Fibroblast of skin of abdomen (primary cell): ENCODE measurements at places on chromosomes 2 and 18.

- no peak for DNase-seq
Observed at GRCh38 chr2:19746611-19747309, 155.0 kb downstream of the TTC32 start.

GRCh38 chr2:168802859-168803725, 655 bp downstream of the NOSTRIN start:
- DNase-seq = no peak

DNA sequence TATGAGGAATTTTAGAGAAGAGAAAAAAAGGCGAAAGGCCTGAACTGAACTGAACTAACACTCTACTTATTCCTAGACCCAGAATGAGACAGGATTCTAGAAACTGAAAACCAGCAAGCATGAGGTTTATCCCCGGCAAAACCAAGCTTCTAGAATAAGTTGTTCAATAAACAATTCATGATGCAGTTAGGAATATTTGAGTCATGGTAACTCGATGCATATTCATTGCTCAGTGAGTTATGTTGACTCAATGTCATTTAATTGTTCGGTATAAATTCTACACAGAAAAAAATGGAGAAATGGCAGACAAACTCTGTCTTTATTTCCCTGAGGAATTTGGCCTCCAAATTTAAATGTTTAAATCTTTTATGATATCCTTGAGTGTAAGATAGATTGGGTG, 321.5 kb downstream of the SATB2 start:
- no peak for DNase-seq

DNA sequence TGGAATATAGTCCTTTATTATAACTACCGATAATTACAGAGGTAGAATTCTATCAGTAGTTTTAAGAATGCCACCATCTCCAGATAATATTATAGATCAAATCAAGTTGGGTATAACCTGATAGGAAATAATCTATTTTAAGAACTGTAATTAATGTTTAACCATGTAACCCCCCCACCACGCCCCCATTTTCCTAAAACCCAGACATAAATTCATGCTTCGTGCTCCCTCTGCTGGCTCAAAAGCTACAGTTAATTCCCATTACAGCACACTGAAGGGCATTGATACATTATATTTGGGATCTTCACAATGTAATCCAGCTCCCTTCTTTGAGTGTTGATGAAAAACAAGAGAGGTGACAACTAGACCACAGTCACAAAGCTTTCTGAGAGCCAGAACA, 228.0 kb upstream of the SMAD7 start:
- peak; percentile 26 for DNase-seq

GRCh38 chr2:101410746-101411145, 23.4 kb upstream of the CREG2 start:
- no peak for DNase-seq

- peak; percentile 3 for DNase-seq
Observed at GRCh38 chr18:5237083-5237722, 40.1 kb upstream of the AKAIN1 start.

GRCh38 chr18:77935342-77935741, 685.7 kb downstream of the GALR1 start:
- no peak for DNase-seq

GRCh38 chr18:6650747-6651146, 78.8 kb upstream of the ARHGAP28 start:
- no peak for DNase-seq

GRCh38 chr2:20094955-20095354, 43.5 kb upstream of the LAPTM4A start:
- no peak for DNase-seq

GRCh38 chr2:20130821-20131645, 79.6 kb upstream of the LAPTM4A start:
- DNase-seq = peak; percentile 87

DNA sequence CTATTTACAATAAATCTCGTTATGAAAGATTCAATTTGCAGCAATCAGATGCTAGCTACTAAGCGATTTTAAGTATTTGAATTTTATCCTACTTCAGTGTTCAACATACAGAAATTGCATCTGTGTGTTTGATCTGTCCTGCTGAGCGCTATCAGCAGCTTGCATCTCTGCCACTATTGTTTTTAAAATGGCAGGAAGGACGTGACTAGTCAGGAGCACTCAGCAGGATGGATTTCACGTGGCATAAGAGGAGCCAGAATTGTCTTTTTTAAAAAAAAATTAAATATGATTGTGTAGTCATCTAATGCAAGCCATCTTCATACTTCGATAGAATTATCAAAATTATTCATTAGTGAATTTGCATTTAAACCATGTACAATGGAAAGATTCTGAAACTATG, 2.8 kb upstream of the KLHL14 start:
- DNase-seq = no peak

GRCh38 chr18:51021226-51021965, 8.6 kb upstream of the SMAD4 start:
- DNase-seq = no peak

DNA sequence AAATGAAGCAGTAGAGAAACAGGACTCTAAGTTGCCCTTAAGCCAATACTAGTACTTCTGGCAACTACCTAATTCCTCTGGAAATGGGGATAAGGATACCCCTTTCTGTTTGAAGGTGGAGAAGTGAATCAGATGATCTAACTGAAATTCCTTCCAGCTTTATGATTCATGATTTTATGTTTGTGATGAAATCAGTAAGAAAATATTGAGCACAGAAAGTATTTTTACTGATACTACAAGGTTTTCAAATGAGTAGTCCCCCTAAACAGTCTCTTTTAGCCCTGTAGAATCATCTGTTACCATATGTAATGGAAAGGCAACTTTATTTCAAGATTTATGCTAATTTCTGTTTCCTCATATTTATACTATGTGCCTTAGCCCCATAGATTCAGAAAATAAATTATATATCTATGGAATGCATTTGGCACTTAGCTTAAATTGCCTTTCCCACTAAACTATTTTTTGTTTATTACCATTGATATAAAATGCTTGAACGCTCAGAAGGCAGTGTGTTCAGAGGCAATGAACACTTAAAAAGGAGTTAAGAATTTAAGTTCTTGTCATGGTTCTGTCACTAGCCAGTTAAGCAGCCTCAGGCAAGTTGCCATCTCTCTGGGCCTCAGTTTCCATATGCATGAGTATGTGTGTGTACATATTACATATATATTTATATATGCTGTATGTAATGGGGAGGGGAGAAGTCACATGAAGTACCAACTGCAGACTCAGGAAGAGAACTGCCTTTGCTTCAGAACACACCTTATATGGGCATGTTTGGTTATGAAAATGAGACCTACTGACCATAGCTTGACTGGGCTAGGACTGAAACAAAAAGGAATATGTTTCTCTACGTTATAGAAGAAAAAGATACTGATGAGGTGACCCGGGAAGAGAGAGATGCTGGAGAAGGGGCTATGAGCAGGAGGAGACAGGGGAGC, 97.7 kb downstream of the CDC42EP3 start:
- peak; percentile 68 for DNase-seq
